ENCODE measurements at places on chromosomes 4 and X.

GRCh38 chr4:155602351-155603140, 64.1 kb upstream of the GUCY1A1 start:
- DNase-seq = no peak

DNA sequence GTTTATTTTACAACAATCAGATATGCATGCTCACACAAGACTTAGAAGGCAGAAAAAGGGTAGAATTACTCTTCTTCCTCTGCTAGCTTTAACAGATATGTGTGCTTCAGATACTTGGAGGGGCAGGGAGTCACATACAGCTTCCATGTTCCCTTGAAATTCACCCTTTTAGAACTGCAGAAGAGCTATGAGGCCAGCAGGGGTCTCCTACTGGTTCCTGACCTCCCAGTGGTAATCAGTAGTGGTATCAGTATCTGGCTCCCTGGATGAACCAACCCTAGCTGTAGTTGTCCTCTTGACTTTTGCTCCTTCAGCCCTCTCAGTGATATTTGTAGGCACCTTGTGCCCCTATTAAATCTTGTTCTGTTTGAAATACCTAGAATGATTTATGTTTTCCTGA, 81.5 kb downstream of the RCHY1 start:
- DNase-seq = no peak

DNA sequence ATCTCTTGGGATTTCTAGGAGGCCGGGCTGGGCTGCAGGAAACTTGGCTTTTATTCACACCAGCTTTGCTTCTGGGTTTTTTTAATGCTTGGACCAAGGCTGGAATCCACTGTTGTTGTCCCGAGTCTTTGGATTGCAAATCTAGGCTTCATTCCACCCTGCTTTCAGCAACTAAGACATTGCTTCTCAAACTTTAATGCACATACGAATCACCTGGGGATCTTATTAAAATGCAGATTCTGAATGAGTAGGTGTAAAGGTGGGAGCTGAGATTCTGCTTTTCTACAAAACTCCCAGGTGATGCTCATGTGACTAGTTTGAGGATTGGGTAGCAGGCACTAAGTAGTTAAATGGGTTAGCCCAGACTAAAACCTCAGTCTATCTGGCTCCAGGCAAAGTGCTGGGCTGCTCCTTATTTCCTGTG, 39.2 kb upstream of the GPC4 start:
- DNase-seq = no peak

- DNase-seq = no peak
Measured at GRCh38 chr4:97359826-97360225, 783.5 kb downstream of the STPG2 start.

DNA sequence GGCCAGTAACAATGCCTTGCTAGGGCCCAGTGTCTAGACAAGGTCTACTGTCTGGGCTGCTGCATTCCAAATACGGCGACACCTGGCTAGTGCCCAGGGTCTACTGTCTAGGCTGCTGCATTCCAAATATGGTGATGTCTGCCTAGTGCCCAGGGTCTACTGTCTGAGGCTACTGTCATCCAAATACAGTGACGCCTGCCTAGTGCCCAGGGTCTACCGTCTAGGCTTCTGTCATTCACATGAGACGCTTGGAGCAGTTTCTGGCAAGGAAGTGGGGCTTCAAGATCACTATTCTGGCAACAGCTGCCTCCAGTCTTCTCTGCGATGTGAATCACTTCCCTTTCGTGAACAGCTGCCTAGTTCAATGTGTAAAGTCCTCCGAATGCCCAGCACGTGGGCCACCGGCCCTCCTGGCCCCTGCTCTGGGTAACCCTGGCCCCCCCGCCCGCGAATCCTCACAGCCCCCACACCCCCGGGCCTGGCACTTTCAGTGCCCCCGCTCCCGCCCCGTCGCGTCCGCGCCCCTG, 12.7 kb downstream of the ACOX3 start:
- DNase-seq = no peak

- no peak for DNase-seq
Measured at GRCh38 chr4:182680234-182680653, 236.9 kb downstream of the DCTD start.

GRCh38 chr4:102500696-102501446, at the start of gene NFKB1:
Gene NFKB1, plus strand, starts transcription at chr4:102501359. Its CDS starts 24,160 bp downstream, at chr4:102525519.
- DNase-seq = peak; percentile 42

DNA sequence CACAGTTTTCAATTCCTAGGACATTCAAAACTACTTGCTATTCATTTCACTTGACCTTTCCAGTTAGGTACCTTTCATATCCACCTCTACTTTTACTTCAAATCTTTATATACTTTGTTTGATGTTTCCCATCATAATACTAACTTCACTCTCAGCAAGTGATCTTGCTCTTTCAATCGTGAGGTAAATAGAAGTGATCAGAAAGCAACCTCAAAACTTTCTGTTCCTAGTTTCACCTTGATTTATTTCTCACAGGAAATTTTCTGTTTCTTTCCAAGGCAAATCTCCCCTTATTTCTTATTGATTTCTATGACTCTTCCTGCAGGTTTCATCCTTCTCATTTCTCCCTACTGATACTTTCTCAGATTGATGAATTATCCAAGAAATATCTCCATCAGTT, 623.5 kb downstream of the FSTL5 start:
- no peak for DNase-seq

DNA sequence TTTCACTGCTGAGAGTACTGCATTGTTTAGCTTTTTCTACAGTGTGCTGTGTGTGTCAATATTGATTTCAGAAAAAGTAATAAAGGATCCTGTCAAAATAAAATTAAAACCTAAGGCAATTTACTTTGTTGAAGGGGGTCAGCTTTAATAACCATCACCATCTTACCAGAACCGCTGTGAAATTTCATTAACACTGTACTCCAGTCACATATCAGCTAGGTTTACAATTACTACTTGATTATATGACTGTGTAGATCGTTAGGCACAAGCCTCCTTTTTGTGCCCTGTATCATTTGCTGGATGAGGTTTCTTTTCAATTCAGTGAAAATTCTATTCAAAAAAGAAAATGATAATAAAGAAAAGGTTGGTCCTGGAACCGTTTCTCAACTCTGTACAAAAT, 917.2 kb downstream of the CENPC start:
- no peak for DNase-seq

DNA sequence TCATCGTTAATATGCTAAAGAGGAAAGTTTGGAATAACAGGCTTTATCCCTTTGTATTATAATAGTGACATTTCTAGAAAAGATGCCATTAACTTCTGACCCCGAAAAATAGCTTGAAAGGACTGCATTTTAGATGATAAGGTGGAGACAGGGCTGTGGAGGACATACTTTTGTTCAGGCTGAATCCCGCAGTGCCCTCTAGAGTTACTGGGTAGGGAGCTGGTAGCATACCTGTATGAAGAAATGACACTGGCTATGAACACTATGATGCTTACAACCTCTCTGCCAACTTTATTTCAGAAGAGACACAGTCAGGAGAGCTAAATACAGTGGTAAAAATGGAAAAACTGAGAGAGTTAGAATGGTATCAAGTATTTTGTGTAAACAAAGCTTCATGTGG, 8.1 kb downstream of the IL1RAPL1 start:
- no peak for DNase-seq

GRCh38 chr4:54217642-54218495, 11.2 kb upstream of the PDGFRA start:
- DNase-seq = no peak

- DNase-seq = no peak
Measured at GRCh38 chr4:105753361-105753760, 44.8 kb downstream of the GSTCD start.

DNA sequence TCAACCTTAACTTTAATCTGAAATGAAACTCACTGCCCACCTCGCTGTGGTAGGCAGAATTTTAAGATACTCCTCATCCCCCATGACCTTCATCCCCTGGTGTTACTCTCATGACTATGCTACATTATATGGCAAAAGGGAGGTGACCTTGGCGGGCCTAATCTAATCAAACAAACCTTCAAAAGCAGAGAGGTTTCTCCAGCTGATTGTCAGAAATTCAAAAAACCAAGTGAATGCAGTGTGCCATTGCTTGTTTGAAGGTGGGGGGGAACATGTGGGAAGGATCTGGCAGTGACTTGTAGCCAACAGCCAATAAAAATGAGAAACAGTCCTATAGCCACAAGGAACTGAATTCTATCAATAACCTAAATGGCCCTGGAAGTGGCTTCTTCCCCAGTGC, 48.5 kb downstream of the KLHL8 start:
- no peak for DNase-seq

GRCh38 chr4:171334549-171334948, 478.7 kb upstream of the GALNTL6 start:
- DNase-seq = no peak

DNA sequence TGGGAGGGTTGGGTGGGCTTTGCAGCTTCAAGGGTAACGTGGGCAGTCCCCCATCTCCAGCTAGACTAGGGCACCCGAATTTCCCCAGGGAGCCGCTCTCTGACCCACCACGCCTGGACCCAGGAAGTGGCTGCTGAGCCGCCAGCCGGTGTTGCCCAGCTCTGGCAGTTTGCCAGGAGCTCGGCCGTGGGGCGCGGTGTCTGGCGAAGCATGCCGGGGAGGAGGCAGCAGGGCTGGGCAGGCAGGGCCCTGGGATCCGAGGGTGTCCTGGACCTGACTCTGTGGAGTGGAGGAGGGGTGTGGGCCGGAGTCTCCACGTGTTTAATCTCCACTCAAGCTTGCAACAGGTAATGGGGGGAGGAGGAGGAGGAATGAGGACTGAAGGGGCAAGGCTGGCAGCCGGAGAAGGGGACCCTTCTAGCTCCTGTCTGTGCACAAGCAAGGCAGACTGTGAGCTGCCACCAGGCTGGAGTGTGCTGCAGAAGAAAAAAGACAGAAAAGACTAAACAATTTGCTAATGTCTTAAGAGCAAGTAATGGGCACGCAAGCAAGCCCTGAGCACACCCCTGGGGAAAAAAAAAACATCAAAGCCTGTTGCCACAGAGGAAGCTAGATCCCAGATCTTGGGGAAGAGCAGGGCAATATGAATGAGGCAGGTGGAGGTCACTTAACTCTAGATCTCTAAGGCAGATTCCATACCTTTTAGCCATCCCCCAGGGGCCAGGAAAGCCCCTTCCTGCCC, 2.4 kb downstream of the LONRF3 start:
- DNase-seq = no peak

GRCh38 chr4:12319765-12320164, 891.1 kb upstream of the HS3ST1 start:
- DNase-seq = no peak

- no peak for DNase-seq
Measured at GRCh38 chr4:22875587-22876257, 183.0 kb downstream of the GBA3 start.

DNA sequence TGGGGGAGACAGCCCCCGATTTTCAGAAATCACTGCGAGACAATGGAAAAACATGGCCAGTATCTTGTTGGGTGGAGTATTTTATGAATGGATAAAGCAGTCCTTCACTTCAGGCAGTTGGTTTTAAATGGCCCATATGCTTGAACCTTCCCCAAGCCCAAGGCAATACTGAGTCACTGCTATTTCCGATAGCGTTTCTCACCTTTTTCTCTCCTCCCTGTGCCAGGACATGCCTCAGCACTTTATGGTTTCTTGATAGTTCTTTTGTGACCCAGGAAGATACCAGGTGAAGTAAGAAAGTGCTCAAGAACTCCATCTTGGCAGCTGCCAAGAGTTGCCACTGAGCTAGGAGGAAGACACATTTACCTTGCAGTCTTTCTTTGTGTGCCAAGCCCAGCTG, 26.8 kb upstream of the ESX1 start:
- no peak for DNase-seq

DNA sequence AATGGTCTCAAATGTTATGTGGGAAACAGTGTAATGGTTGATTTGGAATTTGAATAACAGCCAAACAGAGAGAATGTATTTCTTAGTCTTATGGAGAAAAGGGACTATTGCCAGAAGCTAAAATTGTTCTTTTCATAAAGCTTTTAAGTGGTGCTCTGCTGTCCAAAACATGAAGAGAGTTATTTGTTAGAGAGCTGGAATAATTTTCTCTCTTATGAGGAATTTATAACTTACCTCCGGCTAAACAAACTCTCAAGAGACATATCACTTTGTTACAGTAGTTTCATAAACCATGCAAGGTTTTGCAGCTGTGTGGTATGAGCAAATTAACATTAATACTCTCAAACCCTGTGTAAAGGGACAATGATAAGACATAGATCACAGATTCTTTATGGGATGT, 28.6 kb downstream of the SULT1B1 start:
- DNase-seq = no peak

- no peak for DNase-seq
Measured at GRCh38 chr4:176824645-176825366, 32.1 kb upstream of the VEGFC start.

DNA sequence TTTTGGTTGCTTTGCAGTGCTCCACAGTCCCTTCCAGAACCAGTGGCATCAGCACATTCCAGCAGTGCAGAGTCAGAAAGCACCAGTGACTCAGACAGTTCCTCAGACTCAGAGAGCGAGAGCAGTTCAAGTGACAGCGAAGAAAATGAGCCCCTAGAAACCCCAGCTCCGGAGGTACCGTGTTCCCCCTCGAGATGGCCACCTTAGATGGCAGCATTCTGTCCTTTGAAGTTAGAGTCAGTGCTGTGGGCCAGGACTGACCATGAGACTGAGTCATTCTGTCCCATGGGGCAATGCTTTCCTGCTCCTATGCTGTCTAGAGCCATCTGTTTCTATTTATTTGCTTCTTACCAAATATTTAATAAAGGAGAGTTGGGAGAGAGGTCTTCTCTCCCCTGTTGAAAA, 112.3 kb downstream of the KLHL8 start:
- DNase-seq = no peak

- no peak for DNase-seq
Measured at GRCh38 chr4:91113130-91113706, 986.0 kb downstream of the CCSER1 start.

- no peak for DNase-seq
Measured at GRCh38 chr4:139202991-139203390, 26.0 kb upstream of the ELF2 start.

DNA sequence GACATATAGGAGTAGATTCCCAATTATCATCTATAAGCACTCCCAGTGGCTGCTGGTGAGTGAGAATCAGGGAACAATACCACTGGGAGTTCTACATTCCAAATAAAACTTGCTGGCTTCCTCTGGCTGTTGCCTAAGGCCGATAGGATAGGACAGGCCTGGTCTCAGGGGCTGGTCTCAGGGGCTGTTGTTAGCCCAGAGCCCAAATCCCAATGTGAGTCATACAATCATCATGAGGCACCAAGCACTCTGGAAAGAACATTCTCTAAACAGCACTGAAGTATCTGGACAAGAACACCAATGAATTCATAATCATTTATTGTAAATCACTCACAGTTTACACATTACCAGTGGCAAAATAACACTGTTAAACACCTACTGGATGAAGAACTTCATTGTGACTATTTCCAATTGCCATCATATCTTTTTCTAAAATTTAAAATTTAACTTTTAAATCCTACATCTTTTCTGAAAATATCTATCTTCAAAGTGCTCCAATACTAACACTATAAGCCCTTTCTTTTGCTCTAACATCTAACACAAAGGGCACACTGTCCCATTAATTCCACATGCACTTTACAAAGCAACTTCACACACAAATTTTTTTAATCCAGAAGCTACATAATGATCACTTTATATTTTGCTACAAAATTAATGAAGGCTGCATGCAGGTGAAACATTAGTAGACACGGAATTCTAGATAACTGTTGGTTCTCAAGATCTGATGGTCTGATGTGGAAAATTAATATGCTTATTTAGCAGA, 67.6 kb upstream of the TMEM150C start:
- DNase-seq = no peak

Measured in GM18507 (cell line).